ENCODE measurements at places on chromosomes 6 and 20.

- DNase-seq: no peak
These were observed 16.4 kb upstream of the QKI start for GRCh38 chr6:163398115-163398514.

DNA sequence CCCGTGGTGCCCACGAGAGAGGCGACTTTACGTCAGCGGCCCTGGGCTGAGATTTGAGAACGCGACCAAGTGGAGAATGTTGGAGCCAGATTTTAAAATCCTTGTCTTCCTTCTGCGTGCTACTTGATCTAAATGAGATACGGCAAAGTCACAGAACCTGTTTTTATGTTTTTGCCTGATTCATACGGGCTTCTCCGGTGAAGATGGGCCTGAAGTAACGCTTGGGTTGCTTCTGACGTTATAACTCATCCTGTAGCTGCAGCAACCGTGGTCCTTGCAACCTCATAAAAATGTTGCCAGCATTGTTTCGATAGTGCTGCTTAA, 462 bp upstream of the SLC35B3 start:
- DNase-seq: no peak

DNA sequence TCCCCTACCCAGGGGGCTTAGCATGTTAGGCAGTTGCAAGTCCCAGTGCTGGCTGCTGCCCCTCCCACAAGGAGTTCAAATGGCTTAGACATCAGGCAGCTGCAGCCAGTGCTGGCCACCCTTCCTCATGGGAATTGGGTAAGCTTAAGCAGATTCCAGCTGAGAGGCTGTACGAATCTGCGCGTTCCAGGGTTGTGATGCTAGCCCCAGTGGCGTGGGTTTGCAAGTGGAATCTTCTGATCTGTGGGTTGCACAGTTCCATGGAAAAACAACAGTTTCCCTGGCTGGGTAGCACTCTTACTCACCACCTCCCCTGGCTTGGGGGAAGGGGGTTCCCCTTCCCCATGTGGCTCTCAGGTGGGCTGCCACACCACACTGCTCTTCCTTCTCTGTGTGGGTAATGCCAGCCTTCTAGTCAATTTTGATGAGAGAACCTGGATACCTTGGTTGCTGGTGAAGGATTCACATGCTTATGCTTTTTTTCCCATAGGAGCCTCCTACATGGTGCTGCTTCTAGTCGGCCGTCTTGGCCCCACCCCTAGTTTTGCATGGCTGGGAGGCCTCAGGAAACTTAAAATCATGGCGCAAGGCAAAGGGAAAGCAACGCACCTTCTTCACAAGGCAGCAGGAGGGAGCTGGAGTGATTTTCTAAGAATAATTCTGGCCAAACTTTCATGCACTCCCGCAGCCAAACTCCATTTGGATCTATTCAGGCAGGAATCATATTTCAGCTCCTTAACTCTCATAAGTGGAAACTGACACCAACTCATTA, 13.0 kb downstream of the DYNLT2 start:
- DNase-seq: no peak

DNA sequence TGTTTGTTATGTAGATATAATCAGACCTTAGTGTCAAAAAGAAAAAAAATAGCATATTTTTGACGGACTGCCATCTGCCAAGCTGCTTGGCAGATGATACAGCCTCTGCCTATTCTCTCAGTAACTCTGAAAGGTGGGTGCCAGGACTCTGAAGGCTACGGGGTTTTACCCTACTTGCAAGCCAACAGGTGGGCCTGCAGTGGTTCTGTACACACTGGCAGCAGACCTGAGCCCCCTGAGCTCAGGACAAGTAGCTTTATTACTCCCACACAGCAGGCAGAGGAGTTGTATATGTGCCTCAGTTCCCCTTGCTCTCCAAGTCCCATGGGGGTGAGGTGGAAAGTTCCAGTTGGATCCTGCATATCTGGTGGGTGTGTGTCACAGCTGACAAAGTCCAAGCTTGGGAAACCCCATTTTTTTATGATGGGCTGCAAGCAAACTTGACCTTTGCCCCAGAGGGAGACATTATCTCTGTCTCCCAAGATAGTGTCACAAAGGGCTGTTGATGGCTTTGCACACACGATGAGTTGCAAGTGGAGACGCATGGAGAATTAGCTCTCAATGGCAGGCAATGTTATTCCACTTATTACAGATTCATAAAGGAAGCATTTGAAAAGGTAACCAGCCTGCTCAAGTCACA, 20.5 kb upstream of the AFDN start:
- no peak for DNase-seq

DNA sequence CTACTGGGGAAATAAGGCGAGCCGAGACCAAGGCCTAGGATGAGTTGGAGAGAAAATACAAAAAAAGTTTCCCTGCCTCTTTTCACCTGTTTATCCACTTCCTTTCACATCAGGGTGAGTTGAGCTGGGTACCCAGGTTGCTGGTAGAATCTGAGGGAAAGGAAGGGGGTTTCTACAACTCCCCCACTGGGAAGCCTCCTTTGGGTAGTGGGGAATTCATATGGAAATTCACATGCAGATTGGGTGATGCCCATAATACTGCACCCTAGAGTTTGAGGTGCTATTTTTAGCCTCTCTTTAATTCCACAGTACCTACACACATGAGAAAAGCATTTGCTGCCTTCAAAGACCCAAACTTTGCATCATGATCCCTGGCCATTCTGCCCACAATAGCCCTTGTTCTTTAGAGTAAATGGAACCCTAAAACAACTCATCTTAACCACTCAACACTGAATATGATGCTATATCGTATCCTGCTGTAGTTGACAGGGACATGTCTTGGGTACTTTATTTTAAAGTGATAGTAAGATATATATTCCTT, 2.7 kb downstream of the OSTM1 start:
- DNase-seq: no peak

- DNase-seq: no peak
These were observed 25.7 kb downstream of the DTD1 start for GRCh38 chr20:18613553-18613952.

- DNase-seq: no peak
These were observed 48.6 kb downstream of the DTNBP1 start for GRCh38 chr6:15614277-15614676.

- DNase-seq: no peak
These were observed 21.5 kb upstream of the SERINC3 start for GRCh38 chr20:44543358-44543757.

GRCh38 chr6:101000341-101000740, 119.2 kb upstream of the ASCC3 start:
- no peak for DNase-seq

DNA sequence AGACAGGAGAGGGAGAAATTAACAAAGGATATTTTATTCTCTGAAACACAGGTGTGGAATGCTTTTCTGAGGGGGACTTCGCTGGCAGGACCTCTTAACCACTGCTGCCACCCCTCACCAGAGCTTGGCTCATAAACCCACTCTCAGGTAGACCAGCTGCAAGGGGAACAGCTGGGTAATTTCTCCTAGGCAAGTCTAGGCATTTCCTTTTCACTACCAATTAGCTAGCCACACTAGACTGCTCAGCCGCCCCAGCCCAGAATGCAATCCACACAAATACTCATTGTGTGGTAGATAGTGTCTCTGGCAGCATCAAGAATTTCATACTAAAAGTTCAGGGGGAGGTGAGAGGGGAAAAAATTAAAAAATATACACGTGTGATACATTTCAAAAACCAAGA, 267.6 kb upstream of the ID4 start:
- no peak for DNase-seq

DNA sequence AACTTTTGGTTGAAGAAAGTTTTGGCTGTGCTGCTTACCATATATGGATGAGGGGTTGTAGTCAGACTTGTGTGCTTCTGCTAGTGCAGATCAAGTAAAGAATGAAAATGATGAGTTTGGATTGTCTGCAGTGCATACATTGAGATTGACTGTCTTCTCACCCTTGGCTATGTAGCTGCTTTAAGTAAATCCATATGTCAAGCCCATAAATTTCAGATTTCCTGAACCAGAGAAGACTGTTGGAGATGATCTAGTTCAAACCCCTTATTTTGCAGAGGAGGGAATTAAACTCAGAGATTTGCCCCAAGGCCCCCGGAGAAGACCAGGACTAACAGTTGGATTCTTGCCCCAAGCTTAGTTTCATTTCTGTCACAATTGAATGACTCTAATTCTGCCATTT, 67.2 kb downstream of the PKIB start:
- DNase-seq: no peak

DNA sequence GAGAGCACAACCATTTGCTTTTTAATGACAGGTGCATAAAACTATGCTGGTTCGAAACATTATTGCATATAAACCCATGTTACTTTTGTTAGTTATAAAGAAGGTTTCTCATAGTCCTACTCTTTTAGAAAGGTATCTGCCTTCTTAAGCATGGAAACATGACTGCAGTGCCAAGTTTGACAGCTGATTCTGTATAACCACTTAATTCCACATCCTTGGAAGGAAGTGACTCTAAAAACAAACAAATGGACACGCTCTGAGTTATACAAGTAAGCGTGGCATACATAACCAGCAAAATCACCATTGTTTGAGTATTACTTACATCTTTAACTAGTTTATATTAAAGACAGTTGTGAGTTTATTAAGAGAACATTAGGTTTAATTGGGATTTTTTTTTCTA, 125.0 kb upstream of the HDGFL1 start:
- no peak for DNase-seq

GRCh38 chr6:88165844-88166492, at the start of gene CNR1:
CNR1 (minus strand) TSS chr6:88166347; CDS start chr6:88145274, 21,073 bp downstream.
- DNase-seq: no peak

- no peak for DNase-seq
These were observed 91.6 kb upstream of the RIPOR2 start for GRCh38 chr6:25027221-25027916.

DNA sequence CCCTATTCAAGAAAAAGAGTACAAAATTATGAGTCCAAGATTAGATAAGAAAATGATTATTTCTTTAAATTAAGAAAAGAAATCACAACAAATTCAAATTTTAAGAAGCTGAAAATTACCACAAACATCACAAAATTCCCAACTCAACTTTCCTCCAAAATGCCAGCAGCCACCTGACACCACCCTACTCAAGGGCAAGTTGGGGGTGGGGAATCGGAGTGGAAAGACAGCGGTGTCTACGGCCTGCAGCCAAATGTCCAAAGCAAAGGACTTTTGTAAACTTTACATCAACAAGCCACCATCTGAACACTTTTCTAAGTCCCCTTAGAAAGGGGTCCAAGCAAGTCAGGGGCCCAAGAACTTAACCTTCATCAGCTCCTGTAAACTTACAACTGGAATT, 1.6 kb upstream of the EYA2 start:
- DNase-seq: no peak

DNA sequence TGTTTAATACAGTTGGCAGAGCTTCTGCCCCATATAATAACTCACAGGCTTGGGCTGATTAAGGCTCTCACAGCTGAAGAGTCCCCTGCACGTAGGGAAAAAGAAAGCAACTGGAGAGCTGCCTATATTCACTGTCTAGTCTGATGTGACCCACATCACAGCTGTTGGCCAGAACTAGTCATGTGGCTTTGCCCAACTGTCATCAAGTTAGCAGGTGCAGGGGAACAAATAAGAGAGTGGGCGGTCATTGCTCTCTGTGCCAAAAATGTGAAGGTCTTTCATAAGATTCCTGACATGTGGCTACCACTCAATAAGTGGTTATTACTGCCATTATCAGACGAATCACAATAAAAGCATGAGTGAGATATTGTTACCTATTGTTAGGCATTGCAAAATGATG, 665.2 kb downstream of the DOK5 start:
- DNase-seq: no peak

DNA sequence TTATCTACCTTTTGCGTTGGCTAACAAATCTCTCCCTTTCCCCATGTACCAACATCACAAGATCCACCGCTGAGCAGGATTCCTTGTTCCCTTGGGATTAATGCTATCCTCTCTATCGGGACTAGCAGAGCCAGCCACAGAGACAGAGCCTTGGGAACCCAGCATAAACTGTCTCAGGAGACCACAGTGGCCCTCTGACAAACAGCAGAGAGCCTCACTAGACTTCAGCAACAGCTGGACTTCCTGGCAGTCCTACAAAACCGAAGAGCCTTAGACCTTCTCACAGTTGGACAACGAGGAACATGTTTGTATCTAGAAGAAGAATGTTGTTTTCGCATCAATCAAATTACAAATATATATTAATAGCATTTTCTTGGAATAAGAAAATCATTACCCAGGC, 39.6 kb upstream of the POU5F1 start:
- no peak for DNase-seq

DNA sequence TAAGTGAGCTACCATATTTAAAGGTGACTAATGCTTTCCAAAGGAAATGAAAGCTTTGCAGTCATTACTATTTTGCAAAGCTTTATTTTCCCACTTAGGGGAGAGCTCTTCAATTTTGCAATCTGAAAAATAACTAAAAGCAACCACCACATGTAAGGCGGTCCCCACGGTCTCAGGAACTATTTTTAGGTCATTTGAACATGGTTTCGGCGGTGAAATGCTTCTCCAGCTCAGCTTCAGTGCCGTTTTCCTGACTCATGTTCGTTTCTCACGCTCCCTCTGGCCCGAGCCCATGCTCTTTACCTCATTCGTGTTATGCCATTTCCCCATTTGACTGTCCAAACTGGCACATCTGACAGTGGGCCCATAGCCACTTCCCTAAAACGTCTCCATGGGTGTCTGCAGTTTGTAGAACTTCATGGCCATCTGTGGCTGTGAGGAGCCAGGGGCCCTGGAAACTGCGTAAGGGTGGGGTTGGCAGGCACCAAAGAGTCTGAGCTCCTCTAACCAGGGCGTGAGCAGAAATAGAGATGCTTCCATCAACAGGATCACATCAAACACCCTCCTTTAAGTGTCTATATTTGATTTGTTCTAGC, 46.5 kb downstream of the ADTRP start:
- peak; percentile 81 for DNase-seq

- peak; percentile 27 for DNase-seq
These were observed 66.6 kb upstream of the CCN6 start for GRCh38 chr6:111987295-111987694.

DNA sequence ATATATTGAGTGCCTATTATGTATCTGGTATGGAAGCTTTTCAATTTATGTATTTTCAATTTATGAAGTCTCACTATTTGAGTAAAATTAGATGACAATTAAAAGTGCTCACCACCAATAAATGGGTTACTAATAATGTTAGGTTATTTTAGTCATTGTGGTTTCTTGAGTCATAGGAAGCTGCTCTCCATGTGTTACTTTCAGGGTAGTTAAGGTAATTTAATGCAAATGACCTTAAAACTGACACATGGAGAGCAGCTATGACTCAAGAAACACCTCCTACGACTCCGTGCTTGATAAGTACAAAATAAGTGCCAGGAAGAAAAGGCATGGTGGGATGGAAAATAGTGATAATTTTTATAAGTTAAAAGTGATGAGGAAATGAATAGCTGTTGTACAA, 16.5 kb upstream of the TINAG start:
- no peak for DNase-seq

GRCh38 chr6:135600931-135601330, 103.4 kb upstream of the AHI1 start:
- DNase-seq: no peak

- DNase-seq: no peak
These were observed 198.6 kb upstream of the SIM1 start for GRCh38 chr6:100663219-100663863.

- no peak for DNase-seq
These were observed 18.0 kb downstream of the DYNLT1 start for GRCh38 chr6:158626360-158627167.

- no peak for DNase-seq
These were observed 368.6 kb upstream of the CDH4 start for GRCh38 chr20:60883496-60883895.

All from GDM1 (cell line).